CD8-positive, alpha-beta T cell (primary cell): ENCODE measurements at places on chromosomes 6 and 20.

- no peak for DNase-seq
These were observed 516.3 kb downstream of the COL12A1 start for GRCh38 chr6:74689601-74690000.

- no peak for DNase-seq
These were observed 7.3 kb upstream of the RIMS1 start for GRCh38 chr6:71879016-71879415.

GRCh38 chr20:11195169-11195568, 521.4 kb upstream of the JAG1 start:
- DNase-seq: no peak

GRCh38 chr6:23245572-23245971, 676.2 kb downstream of the HDGFL1 start:
- no peak for DNase-seq

- DNase-seq: no peak
These were observed 5.0 kb downstream of the HLA-A start for GRCh38 chr6:29947077-29947980.

GRCh38 chr6:165098165-165098564, 211.2 kb downstream of the C6orf118 start:
- no peak for DNase-seq

- no peak for DNase-seq
These were observed 231.4 kb downstream of the CLIC5 start for GRCh38 chr6:45784250-45784649.

DNA sequence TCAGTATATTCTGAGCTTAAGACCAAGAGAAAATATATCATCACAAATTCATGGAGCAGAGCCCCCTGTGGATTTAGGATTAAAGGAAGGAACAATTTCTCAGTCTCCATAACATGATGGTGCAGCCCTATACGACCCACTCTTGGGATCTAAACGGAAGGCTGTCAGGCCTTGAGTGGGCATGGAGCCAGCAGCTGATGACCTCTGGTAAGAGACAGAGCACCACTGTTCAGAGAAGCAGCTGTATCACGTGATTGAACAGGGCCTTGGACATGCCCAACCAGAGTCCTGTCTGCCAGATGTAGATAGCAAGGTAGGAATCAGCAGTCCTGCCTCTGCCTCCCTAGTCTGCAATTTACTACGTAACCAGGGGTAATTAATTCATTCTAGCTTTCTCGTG, 259.4 kb upstream of the POU3F2 start:
- no peak for DNase-seq

DNA sequence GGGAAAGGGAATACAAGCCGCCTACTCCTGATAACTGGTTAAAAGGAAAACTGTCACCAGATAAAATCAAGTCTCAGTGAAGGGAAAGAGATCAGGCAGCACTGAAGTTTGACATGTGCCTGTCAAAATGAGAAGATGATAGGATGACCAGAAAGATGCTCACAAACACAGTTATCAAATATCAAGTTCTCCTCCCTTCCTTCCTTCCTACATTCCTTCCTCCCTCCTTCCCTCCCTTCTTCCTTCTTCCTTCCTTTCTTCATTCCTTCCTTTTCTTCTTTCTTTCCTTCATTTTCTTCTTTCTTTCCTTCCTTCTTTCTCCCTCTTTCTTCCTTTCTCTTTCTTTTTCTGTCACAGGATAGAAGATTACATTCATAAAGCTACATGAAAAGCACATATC, 55.2 kb downstream of the MYB start:
- no peak for DNase-seq

DNA sequence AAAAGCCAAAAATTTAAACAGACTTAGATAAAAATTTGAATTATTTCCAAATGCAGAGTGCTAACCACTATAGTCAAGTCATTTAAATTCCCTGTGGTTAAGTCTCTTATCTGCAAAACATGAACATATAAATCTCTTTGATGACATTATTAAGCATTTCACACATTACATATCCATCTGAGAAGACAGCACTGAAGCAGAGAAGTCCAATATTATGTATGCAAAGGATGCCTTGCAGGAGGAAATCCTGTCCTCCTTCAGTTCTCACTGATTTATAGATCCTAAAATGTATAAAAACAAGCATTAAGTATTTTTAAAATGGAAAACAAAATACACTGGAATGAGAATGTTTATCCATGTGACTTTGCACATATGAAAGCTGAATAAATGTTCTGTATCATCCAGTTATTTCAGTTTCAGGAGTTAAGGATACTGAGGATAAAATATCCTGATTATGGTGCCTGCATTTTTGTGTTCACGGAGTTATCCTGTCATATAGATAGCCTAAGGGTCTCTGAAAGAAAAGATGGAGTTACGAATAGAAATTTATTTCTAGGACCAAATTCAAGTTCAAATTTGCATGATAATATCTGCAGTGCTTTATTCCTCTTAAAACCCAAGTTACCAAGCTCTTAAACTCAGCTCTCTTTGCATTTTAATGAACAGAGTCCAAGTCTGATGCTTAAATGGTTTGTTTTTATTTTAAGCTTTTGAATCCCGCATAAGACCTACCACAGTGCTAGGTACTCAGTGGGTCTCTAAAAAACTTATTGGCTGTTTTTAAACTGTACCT, 145.4 kb downstream of the PRKN start:
- no peak for DNase-seq

- no peak for DNase-seq
These were observed 102.8 kb upstream of the SGK1 start for GRCh38 chr6:134420614-134421181.

DNA sequence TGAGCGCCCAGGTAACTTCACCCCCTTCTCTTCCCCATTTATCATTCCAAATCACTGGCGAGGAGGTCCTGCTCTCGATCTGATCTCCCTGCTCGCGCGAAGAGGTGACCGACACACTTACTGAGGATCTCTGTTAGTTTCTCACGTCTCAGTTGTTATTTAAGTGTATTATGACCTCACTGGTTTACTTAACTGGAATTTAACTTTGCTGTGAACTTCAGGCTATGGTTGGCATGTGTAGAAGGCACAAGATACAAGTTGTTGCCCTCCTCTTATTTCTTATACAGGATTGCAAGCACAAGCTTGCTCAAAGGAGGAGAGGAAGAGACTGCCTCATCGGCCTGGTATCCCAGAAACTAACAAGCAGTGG, 1.2 kb downstream of the RNF217 start:
- DNase-seq: no peak

DNA sequence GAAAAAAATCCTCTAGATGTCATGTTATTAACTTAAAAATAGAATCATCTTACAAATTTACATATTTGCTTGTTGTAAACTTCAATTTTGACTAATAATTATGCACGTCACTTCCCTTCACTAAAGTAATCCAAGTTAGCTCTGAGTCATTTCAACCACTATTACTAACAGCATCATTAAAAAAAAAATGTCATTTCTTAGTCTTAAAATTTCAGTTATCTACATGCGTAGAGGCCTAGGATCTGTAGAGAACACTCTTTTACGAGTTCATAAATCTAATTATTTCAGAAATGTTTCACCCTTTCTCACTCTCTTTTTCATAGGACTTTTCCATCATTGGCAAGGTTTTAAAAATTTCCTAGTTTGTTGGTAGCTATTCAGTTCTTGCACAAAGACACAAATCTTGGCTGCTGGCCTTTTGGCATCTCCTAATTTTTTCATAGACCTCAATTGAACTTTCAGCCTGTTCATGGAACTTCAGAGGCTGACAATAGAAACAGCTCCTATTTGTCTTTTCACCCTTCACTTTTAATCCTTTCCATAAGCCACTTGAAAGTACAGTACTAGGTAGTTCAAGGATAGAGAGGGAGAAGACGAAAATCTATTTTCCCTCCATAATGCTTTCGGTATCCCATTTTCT, 61.5 kb downstream of the OGFRL1 start:
- no peak for DNase-seq

DNA sequence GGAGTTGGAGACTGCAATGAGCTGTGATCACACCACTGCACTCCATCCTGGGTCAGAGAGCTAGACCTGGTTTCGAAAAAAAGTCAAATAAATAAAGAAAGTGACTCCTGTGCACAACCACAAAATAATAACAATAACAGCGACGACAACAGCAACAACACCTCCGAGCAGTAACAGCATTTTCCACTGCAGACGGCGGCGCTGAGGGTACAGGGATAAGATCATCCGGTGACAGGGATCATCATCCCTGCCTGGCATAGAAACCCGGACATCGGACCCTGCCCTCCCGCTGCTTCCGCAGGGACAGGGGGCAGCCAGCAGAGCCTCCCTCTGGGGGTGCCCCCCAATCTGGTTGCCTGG, 11.5 kb downstream of the SRXN1 start:
- no peak for DNase-seq

DNA sequence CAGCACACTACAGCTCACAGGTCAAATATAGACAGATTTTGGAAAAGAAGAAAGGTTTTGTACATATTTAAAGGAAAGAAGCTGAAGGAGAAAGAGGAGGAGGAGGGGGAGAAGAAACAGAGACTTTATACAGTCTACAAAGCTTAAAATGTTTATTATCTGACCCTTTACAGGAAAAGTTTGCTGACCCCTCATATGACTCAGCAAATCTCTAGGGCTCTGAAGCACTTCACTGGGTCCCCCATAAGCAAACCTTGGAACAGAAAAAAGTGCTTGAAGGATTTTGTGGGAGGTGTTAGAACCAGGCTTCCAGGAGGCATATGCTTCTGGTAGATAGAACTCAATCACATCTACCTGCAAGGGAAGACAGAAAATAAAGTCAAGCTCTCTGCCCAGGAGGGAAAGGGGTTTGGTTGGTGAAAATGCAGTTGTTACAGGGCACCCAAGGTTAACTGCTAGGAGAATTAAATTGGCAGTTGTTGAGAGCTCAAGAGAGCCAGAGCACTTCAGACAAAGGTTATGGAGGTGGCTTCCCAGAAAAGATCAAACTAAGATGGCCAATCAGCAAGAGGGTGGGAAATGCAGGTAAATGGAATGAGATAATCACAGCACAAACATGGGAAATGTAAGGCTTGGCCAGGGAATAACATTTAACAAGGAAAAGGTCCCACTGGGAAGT, 207.4 kb upstream of the SGK1 start:
- DNase-seq: no peak

- DNase-seq: no peak
These were observed 112.6 kb downstream of the SASH1 start for GRCh38 chr6:148455225-148455624.

- DNase-seq: no peak
These were observed 2.0 kb downstream of the TBX18 start for GRCh38 chr6:84762220-84763002.

- no peak for DNase-seq
These were observed 59.0 kb downstream of the CD164 start for GRCh38 chr6:109323241-109323640.

- DNase-seq: no peak
These were observed 75.6 kb downstream of the MTFR2 start for GRCh38 chr6:136174510-136174909.

DNA sequence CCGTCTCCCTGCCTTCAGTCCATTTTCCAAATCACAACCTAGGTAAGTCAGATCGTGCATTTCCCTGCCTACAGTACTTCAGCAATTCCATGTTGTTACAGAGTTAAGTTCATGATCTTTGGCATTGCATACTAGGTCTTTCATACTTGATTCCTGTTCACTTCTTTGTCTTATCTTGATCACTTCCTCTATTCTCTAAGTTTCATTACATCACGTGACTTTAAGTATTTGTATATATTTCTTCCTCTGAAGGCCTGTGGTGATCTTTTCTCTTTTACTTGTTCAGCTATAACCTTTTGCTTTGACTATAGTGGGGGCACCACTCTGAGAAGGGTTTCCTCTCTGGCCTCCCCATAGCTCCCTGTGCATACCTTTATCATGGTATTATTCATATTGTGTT, 100.2 kb downstream of the TRMT11 start:
- DNase-seq: no peak

DNA sequence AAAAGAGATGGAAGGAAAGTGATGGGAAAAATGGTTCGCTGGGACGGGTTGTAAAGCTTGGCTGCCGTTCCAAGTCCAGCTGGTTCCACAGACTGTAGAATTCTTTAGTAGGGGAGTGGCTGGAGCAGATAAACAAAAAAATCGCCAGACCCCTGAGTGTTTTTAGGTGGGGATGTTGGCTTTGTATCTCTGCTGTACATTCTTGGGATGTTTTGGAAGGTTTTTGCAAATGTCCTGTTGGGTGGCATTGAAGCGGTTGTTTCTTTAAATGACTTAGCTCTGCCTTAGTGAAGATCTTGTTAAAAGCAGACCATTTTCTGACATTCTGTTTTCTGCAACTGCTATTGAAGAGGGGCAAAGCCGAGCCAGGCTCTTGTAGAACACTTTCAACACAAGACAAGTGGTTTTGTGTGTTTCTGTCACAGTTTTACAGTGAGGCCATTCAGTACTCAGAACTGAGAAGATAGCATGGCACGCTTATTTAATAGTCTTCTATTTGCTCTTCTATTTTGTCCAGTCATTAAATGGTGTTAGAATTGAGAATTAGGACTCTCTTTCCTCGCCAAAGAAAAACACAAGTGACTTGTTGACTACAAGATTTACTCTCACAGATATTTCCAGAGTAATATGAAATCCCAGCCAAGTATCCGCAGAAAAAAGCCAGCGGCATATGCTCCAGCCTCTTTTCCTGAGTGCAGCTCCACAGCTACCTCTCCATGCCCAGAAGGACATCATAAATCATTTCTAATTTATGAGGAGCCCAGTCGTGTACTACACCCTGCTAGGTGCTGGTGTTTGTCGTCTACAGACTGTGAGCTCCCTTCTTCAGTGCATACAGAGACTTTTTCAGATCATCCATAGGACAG, 65.8 kb downstream of the PHACTR2 start:
- DNase-seq: no peak

- no peak for DNase-seq
These were observed 17.5 kb upstream of the SPDEF start for GRCh38 chr6:34573567-34574183.

- no peak for DNase-seq
These were observed 535.4 kb downstream of the EPM2A start for GRCh38 chr6:145199961-145200360.

DNA sequence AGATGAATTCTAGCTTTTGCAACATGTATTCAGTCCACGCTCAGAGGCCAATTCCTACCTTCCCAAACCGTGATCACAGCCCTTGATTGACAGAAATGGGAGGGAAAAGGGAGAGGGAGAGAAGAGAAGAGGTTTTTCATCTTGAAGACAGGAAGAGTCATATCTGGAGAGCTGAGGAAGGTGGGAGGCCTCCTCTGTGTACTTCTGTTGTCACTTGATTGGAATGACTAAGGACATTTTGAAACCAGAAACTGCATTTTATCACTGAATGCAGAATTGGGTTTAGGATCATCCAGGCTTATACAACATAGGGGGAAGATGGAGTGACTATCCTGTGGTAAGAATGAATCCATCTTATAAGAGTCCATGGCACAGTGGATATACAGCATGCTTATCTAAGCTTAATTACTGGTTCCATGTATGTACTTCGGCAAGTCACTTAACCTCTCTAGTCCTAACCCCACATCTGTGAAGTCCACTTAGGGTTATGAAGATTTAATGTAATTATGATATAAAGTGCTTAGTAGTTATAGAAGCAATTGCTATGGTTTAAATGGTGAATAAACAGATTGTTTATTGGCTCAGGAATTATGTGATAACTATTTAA, 144.0 kb downstream of the BCKDHB start:
- no peak for DNase-seq

- no peak for DNase-seq
These were observed 116.0 kb upstream of the SLC35B3 start for GRCh38 chr6:8551386-8551785.

GRCh38 chr6:110217266-110217665, 37.0 kb downstream of the CDC40 start:
- DNase-seq: no peak
